ENCODE measurements at places on chromosomes 7 and 10.

GRCh38 chr10:86666538-86666937 lies 1.8 kb upstream of the LDB3 start:
- no peak for DNase-seq

DNA sequence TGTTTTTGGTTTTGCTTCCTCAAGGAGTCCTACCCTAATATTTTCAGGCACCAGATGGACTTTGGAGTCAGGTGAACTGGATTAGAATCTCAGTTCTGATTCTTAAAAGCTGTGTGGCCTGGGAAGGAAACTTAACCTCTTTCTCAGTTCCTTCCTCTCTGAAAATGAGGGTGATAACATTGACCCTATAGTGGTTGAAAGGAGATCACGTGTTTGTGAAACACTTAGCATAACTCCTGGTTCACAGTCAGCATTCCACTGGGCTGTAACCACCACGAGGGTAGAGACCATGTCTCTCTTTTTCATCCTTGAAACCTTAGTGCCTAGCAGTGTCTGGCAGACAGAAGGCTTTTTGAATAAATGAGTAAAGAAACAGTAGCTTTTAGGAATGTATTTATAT lies 16.7 kb downstream of the LSMEM1 start:
- peak; percentile 37 for DNase-seq

DNA sequence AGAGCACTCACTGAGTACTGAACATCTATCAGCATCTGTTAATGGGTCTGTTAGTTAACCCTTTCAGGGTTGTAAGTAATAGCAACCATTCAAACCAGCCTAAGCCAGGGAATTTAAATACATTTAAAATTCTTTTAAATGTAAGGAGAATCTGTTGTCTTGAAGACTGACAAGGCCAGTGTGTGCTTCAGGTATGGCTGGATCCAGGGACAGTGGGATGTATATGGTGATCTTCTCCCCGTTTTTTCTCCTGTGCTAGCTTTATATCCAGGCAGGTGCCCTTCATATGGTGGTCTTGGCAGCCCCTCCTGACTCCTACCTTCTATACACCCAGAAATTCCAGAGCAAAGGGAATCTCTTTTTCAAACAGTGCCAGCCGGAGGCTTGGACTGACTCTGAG lies 46.6 kb upstream of the DAGLB start:
- DNase-seq: no peak

- DNase-seq: no peak
Observed at GRCh38 chr7:81789406-81790119, 19.7 kb upstream of the HGF start.

DNA sequence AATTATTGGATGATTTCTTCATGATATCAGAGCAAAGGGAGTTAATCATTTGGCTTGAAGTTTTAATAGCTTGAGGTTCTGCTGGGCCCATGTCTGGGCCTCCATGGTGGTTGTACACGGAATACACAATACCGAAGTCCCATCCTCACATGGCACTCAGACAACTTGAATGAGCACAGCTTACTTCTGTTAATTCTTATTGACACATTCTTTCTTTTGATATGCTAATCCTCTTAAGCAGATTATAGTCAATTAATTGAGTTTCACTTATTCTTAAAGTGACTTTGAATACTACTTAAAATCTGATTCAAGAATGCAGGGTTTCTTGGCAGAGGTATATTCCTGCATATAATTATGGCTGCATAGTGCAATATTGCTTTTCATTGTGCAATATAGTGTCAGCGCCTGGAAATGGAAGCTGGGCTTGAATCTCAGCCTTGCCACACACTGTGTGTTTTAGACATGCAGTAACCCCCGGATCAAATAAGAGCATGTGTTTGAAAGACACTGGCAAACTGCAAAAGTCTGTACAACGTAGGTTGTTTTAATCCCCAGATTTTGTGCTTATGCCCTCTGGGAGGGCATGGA lies 543.5 kb upstream of the ADARB2 start:
- no peak for DNase-seq

GRCh38 chr7:139396323-139396951 lies 36.7 kb downstream of the LUC7L2 start:
- DNase-seq: no peak

- no peak for DNase-seq
Observed at GRCh38 chr10:86658751-86659150, 4.4 kb downstream of the OPN4 start.

- DNase-seq: no peak
Observed at GRCh38 chr10:131651674-131652437, 249.0 kb upstream of the PPP2R2D start.

DNA sequence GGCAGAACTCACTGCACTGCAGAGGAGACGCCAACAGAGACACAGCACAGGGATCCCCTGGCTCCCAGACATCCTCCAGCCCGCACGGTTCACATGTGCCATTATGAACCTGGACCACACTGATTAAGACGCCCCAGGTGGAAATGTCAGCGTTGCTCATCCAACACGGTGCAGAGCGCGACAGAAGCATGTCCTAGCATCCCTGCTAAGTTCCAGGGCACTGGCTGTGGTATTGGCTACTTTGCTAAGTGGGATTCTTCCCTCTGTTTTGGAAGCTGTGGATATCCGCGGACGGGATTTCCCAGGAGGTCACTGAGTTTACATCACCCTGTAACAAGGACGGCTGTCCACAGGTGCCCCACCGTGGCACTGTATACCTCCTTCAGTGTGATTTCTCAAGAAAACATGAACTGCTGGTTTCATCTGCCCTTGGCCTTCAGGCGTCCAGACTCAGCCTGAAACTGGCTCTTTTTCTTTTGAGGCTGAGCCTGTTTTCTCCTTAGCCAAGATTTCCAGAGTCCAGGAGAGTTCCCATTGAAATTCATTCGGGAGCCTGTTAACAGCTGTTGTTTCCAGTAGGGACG lies 324.0 kb downstream of the WDR37 start:
- DNase-seq: no peak

DNA sequence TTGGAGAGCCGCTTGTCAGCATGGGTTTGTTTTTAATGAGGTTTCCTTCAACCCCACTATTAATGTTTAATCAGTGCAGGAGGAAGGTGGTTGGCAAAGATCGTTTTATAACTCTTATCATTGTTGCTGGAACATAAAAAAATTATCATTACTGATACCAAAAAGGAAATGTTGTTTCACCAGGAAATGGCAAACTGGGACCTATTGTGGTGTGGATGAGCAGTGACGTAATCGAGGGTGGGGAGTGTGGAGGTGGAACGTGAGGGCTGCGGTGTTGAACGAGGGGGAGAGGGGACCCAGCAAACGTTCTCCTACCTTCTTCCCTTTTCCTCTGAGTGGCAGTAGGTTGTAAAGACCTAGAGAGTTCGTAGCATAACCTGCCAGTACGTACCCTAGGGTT lies 71.9 kb upstream of the TOMM7 start:
- no peak for DNase-seq

DNA sequence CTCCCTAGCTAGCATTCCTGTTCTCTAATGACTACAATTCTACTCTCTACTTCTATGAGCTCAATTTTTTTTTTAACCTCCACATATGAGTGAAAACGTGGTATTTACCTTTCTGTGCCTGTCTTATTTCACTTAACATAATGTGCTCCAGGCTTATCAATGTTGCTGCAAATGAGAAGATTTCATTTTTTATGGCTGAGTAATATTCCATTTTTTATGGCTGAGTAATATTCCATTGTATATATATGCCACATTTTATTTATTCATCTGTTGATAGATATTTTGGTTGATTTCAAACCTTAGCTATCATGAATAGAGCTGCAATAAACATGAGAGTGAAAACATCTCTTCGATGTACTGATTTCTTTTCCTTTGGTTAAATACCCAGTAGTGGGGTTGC lies 159.6 kb upstream of the TPK1 start:
- DNase-seq: no peak

Measured in renal cortical epithelial cell (primary cell).